ENCODE measurements at places on chromosomes 6 and 20.

- DNase-seq = no peak
Measured at GRCh38 chr6:53795340-53795701, 516 bp downstream of the LRRC1 start.

- peak; percentile 43 for DNase-seq
Measured at GRCh38 chr20:19947611-19948264, 69.4 kb upstream of the NAA20 start.

DNA sequence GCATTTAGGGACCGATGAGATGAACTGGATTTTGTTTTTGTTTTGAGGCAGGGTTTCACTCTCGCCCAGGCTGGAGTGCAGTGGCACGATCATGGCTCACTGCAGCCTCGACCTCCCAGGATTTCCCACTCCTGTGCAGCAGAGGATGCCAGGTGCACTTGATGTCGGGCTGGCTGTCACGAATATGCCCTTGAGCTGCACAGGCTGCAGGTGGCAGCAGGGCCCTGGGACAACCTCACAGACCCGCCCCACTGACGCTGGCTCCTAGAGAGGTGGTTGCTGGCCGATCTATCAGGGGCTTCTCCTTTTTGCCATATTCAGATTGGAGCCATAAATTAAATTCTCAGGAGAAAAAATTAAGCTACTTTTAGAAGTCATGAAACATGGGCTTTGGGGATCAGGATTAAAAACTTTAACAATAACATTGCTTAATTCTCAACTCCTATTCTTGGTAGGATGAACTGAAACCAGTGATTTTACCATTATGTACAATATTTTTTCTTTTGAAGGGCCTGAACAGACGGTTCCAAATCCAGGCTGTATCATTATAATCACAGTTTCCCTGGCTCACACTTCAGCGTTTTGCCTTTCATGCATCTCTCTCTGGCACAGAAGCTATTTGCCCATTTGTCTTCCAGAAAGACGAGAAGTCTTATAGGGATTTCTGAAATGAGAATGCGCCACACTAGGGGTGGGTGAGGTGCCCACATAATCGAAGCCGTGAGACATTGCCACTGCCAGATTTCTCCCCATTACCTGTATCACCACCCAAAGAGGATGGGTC is 32.4 kb downstream of the NQO2 start:
- no peak for DNase-seq

DNA sequence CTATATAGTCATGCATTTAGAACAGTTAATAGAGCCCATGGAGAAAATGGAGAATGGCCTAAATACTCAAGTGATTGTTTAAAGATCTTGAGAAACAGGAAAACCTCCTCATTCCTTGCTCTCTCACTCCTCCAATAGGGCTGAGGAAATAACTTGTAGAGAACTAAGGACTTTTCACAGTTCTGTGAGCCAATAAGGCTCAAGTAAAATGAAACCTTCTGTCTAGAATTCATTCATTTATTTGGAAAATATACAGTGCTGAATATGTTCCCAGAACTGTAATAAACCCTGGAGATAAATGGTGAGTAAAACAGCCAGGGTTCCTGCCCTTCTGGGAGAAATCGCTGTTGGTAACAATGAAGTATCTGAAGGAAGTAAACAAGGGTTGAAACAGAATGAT is 35.3 kb downstream of the ELOVL2 start:
- DNase-seq = peak; percentile 62

GRCh38 chr6:55704421-55704820 is 125.4 kb upstream of the HMGCLL1 start:
- DNase-seq = peak; percentile 9

- DNase-seq = no peak
Measured at GRCh38 chr6:125596020-125596419, 153.4 kb upstream of the HEY2 start.

- DNase-seq = no peak
Measured at GRCh38 chr6:44645276-44645675, 257.8 kb downstream of the CDC5L start.

Data from EH (cell line).